ENCODE measurements at places on chromosomes 3 and 15.

DNA sequence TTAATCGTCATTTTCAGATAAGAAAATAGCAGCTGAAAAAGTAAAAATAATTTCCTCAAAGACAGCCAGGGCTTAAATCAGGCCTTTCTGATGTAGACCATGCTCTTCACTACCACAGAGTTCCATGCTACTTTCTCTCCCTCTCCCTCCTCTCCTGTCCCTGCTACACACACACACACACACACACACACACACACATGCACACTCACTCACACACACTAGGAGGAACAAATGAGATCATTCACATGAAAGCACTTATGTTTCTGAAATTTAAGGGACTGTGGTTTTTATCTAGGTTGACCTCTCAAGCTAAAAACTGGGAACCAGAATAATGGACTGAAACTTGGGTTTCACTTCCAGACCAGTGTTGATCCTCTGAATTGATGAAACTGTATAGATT is 4.1 kb upstream of the PSMA4 start:
- no peak for DNase-seq

- peak; percentile 30 for DNase-seq
These were observed 75.6 kb upstream of the MBNL1 start for GRCh38 chr3:152192936-152193672.

DNA sequence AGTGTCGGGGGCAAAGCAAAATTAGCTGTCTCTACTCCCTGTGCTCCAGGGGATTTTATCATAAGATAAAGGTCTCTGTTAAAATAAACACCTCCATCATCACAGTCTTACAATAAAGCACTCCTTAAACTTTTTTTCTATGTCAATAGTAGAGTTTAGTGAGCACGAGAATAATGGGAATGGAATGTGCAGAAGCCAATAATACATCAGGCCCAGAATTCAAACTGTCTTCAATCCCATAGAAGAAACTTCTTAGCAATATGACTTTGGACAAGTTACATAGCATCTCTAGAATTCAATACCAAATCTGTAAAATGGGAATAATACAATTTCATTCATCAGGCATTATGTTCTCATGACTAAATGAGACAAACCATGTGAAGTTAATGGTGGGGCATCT is 49.0 kb upstream of the EPHA3 start:
- no peak for DNase-seq

DNA sequence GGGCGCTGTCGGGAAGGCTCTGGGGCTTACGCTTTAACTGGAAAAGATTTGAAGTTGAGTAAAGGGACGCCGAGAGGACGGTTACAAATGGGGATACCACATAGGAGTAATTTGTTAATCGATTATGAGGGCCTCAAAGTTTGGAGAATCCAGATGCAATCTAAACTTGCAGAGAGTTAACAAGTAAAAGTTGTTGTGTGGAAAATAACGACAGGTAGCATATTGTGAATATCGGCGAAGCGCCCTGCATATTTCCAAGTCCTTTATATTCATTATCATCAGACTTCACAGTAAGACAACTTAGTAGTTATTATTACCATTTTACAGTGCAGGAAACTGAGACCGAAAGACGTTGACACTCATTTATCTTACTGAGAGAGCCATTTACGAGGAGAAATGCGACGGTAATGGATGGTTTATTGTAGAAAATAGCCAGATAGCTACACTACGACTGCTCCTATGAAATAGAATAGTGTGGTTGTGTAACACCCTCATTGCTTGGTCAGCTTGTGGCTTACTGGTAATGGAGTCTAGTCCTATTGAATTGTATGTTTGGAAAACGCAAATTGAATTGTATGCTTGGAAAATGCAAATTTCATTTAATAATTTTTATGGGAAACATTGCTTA is 700 bp downstream of the MKRN2 start:
- DNase-seq, result peak; percentile 55

- no peak for DNase-seq
These were observed 48.1 kb downstream of the CHSY1 start for GRCh38 chr15:101203607-101204189.

GRCh38 chr3:115648559-115648958 is 25.2 kb downstream of the GAP43 start:
- no peak for DNase-seq

DNA sequence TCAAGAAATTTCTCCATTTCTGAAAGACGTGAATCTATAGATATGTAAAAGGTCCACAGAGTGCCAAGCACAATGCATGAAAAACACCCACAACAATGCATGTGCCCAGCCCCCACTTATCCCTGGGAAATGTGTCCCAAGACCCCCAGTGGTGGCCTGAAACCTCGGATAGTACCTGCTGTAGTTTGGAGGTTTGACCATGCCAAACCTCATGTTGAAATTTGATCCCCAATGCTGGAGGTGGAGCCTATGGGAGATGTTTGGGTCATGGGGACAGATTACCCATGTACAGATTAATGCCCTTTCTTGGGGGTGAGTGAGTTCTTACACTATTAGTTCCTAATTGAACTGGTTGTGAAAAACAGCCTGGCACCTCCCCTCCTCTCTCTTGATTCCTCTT is 21.4 kb upstream of the MYZAP start:
- no peak for DNase-seq

- no peak for DNase-seq
These were observed 23.8 kb downstream of the KBTBD12 start for GRCh38 chr3:127938800-127939199.

DNA sequence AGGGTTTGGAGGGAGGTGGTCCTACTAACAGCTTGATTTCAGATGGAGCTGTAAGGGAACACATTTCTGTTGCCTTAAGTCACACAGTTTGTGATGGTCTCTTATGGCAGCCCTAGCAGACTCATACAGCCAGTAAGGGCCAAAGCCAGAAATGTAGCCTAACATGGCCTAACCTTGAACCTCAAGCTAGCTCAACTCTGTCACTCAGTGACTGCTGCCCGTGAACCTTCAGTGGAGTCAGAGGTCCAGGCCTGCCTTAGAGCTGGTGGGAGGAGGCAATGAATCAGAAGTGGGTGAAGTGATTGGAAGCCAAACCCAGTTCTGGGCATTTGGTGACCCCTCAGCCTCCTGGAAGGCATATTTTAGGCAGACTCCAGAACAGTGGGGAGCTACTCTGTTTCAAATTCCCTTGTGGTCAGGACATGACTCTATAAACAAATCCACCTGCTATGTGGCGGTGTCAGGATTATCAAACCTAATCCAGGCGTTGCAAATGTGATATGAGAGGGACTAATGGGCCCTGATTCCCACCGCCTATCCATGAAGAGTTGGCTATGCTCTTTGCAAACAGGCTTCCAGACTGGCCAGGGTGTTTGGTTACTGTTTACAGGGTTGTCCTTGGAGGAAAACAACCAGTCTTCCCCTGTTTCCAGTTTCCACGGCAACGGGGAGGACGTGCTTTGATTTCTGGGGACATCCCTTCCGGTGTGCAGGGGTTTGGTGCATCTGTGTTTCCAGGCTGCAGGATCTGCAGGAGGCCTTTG is 105.9 kb upstream of the AGBL1 start:
- no peak for DNase-seq

GRCh38 chr3:51052562-51052961 is 332.5 kb upstream of the MANF start:
- no peak for DNase-seq

DNA sequence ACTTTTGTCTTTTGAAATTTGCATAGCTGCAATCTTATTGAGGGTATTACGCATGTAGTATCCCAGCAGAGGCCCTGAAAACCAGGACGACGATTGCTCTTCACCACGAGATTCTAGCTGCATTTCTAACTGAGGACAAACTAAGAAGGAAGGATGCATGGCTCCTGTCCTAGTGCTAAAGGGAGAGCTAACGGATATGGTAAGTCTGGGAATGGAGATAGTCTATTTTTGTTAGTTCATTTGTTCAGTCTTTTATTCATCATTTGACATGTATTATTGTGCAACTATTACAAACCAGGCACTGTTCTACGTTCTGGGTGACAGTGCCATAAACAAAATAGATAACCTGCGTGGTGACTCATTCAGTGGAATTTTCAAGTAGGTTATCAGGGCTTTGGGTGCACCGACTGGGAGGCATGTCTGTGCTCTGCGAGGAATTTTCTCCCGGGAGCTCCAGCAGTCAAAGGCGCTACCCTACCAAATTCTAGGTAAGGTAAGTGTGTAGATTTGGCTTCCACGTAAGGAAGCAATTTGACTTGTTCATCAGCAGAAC is 51.9 kb upstream of the ETV5 start:
- no peak for DNase-seq

DNA sequence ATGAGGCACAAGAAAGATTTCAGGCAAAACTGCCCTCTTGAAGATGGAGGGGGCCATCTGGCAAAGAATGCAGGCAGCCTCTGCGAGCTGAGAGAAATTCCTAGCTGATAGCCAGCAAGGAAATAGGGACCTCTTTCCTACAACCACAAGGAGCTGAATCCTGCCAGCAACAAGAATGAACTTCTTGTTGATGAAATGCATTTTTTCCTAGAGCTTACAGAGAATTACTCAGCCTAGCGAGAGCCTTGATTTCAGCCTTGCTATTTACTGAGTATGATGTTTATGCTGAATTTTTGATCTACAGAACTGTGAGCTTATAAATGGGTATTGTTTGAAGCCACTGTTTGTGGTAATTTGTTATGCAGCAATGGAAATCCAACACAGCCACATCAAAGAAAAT is 148.5 kb upstream of the NAALADL2 start:
- DNase-seq, result no peak

DNA sequence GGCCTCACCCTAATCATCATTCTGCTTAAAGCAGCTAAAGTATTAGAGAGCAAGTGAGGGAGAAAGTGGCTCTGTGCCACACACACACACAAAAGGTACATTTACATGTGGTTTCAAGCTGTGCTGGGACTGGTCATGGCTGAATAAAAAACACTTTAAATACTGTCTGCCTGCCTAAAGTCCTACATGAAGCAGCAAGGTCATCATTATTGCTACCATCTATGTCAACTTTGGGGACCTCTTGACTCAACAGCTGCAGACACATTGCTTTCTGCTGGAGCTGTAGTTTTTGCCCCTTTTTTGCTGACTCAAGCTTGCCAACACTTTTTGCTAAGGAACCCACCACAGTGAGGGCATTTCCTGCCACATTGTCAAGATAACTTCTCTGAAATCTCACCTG is 1237.9 kb downstream of the ROBO2 start:
- no peak for DNase-seq

GRCh38 chr3:159200176-159200575 is 398.3 kb downstream of the MFSD1 start:
- no peak for DNase-seq

GRCh38 chr3:65401359-65402305 is 637.1 kb downstream of the MAGI1 start:
- DNase-seq, result no peak

- peak; percentile 66 for DNase-seq
These were observed 85.5 kb upstream of the CDV3 start for GRCh38 chr3:133487920-133488540.

GRCh38 chr15:98503970-98504369 is 144.4 kb upstream of the IGF1R start:
- DNase-seq, result no peak

DNA sequence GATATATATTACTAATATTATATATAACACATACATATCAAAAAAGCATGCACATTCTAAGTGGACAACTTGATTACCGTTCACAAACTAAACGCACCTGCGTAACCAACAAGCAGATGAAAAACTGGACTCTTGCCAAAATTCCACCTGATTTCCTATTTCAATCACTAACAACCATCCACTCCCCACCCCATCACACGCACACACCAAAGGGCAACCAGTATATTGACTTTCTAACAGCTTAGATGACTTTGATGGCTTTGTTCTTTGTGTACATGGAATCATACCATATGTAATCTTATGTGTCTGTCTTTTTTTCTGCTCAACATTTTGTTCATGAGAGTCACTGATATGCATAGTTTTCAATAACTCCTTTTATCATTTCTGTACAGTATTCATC is 496.8 kb upstream of the ARRDC4 start:
- DNase-seq, result no peak

DNA sequence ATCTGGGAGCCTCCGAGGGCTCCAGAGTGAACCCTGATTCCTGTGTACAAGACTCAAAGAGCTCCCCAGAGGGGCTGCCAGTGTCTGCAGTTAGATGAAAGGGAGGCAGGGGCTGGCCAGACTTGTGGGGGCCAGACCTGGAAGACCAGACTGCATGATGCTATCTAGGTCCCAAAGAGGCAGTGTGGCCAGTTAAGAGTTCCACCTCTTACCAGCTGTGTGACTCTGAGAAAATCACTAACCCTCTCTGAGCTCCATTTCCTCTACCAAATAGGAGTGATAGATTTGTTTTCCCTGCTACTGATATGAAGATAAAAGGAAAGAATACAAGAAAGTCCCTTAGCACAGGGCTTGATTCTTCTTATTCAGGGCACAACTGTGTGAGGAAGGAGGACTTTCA is 29.0 kb downstream of the ACSBG1 start:
- no peak for DNase-seq

DNA sequence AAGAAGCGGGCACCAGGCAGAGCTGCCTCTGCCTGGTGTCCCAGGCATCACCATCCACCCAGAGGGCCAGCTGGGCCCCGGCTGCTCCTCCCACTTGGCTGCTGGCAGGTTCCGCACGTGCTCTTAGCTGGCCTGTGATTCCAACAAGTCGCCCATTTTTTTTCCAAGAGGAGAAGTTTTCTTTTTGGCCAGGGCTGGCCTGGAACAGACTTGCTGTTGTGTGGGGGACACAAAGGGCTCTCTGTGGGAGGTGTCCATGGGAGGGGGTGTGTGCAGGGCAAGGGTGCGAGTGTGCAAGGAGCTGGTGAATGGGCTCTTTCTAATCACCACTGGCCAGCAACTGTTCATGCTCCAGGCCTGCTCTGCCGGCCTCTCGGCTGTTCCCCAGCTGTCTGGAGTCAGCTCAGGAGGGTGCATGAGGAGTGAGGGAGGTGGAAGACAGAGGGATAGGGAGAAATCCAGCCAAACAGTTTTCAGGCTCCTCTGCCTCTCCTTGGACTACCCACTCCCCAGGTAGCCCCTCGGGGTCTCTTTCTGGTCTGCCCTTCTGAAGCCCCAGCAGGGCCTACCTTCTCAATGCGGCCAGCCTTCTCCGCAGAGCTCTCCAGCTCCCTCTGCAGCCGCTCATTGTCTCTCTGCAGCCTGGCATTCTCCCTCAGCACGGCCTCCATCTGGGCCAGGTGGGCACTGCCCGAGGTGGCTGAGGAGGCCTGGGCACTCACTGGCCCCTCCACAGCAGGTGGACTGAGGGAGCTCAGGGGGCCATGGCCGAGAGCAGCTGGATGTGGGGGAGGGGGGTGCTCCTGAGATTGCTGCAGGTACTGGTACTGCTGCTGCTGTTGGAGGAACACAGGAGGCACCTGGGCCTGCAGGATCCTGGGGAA is 7.1 kb downstream of the AMOTL2 start:
- no peak for DNase-seq

- no peak for DNase-seq
These were observed 182.7 kb downstream of the MEIS2 start for GRCh38 chr15:36917411-36918267.

GRCh38 chr3:12178091-12178820 is 19.5 kb upstream of the TIMP4 start:
- no peak for DNase-seq

DNA sequence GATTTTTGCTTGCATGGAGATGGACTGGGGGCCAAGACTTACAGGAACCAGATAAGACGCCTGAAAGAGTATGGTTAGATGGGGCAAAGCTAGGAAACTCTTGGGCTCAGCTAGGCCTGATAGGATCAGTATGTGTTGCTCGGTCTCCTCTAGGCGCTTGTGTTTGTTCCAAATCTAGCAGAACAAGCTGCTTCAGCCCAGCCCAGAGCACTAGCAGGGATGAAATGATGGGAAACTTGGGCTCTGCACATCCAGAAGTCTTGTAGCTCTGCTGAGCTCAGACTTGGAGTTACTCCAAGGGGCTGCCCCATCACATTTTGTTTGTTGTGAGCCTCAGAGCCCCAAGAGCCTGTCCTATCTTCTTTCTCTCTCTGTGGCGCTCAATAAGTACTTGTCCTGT is 34.7 kb downstream of the FOXL2 start:
- peak; percentile 23 for DNase-seq

- no peak for DNase-seq
These were observed 359.4 kb downstream of the VPS13C start for GRCh38 chr15:61700803-61701202.
